NCI-H2029 (cell line): ENCODE measurements at places on chromosomes 4 and X.

DNA sequence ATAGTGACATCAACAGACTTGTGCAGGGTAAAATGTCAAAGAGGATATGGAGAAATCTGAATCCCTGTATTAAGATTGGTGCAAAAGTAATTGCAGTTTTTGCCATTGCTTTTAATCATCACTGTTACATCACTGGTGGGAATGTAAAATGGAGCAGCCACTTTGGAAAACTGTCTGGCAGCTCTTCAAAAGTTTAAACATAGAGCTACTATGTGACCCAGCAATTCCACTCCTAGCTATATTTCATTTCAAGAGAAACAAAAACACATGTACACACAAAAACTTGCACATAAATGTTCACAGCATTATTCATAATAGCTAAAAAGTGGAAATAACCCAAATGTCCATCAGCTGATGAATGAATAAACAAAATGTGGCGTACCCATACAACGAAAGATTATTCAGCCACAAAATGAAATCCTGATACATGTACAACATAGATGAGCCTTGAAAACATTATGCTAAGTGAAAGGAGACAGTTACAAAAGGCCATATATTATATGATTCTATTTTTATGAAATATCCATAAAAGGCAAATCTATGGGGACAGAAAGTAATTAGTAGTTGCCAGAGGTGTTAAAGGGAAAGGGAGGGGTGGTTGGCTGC is 106.4 kb downstream of the AMELX start:
- DNase-seq, result no peak

DNA sequence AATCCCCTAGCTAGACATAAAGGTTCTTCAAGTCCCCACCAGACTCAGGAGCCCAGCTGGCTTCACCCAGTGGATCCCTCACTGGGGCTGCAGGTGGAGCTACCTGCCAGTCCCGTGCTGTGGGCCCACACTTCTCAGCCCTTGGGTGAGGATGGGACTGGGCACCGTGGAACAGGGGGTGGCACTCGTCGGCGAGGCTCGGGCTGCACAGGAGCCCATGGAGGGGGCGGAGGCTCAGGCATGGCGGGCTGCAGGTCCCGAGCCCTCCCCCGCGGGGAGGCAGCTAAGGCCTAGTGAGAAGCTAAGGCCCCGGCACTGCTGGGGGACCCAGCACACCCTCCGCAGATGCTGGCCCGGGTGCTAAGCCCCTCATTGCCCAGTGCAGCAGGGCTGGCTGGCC is 16.1 kb upstream of the ACSL4 start:
- no peak for DNase-seq

GRCh38 chrX:40855411-40855810 is 120.1 kb upstream of the MED14 start:
- peak; percentile 23 for DNase-seq

DNA sequence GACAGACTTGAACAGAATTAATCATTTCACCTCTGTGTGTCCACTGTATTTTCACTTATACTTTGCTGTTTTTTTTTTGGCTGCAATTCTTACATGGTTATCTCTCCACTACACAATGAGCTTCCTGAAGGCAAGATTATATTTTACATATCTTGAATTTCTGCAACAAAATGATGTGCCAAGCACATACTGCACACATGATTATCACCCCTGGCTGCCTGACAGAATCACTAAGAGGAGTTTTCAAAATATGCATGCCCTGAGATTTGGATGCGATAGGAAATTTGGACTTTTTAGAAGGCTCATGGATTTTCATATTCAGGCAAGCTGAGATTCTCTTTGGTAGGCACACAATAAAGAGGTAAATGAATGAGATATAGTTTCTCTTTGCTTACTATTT is 1162.1 kb upstream of the IGFBP7 start:
- DNase-seq, result no peak

DNA sequence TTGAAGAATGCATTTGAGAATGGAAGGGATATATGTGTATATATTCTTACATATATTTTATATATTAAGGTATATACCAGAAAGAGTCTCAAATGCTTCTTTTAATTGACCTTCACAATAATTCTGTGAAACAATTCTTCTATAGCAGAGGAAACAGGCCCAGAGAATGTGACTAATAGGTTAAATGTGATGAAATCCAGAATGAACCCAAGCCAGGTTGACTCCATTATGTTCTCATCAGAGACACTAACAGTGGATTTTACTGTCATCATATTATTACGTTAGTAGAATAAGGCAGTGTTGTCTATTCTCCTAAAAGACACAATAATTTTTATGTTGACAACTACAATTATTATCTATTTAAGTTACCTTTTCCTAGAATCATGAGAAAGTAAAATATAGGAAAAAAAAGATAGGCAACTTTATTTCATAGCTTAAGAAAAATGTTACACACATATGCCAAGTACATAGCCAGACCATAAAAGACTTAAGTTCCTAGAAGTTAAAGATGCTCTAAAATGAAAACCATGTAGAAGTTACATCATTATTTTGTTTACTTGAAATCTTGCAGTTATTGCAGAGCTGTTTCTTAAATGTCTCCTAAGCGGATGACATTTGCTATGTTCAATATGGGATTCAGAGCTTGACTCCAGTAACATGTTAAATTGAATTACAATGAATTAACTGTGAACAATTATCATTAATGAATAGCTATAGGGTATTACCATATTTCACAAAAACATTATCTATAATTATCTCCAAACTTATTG is 56.2 kb upstream of the ANKRD50 start:
- DNase-seq, result no peak

- no peak for DNase-seq
These were observed 234.8 kb downstream of the IL15 start for GRCh38 chr4:141871086-141871770.

- DNase-seq, result no peak
These were observed 130.5 kb downstream of the TENT5D start for GRCh38 chrX:80550722-80551121.

GRCh38 chr4:87045234-87045558 is 110.4 kb downstream of the AFF1 start:
- DNase-seq, result no peak

- no peak for DNase-seq
These were observed 340.9 kb upstream of the FGF13 start for GRCh38 chrX:139052461-139052860.

DNA sequence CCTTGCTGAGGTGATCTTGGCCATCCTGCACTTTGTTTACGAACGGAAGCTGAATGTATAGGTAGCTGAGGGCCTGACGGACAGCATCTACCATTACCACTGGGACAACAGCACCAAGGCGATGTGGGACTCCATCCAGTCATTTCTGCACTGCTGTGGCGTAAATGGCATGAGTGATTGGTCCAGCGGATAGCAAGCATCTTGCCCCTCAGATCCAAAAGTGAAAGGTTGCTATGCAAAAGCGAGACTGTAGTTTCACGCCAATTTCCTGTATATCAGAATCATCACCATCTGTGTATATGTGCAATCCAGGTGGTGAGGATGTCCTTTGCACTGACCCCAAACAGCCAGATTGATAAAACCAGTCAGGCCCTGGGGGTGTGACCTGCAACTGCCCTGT is 4.2 kb upstream of the PYURF start:
- DNase-seq, result no peak

DNA sequence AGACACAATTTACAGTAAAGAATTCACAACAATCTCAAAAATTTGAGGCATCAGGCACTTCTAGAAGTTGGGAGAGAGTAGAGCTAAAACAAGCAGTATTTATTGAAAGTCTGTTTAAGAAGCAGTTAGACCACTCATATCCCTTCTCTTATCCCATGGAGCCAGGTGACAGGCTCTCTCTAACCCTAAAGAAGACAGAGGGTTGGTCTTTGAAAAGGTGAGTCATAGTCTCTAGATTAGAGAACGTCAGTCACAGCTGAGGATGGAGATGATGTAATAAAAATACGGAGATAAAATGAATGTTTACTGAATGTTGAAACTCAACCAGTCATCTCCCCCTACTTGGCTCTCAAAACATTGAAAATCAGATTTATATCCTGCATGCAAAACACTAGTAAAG is 223.8 kb downstream of the CHIC2 start:
- DNase-seq, result no peak

- DNase-seq, result no peak
These were observed 28.8 kb upstream of the NSUN7 start for GRCh38 chr4:40720916-40721315.

GRCh38 chrX:40964633-40965586 is 120.3 kb upstream of the USP9X start:
- DNase-seq, result no peak

DNA sequence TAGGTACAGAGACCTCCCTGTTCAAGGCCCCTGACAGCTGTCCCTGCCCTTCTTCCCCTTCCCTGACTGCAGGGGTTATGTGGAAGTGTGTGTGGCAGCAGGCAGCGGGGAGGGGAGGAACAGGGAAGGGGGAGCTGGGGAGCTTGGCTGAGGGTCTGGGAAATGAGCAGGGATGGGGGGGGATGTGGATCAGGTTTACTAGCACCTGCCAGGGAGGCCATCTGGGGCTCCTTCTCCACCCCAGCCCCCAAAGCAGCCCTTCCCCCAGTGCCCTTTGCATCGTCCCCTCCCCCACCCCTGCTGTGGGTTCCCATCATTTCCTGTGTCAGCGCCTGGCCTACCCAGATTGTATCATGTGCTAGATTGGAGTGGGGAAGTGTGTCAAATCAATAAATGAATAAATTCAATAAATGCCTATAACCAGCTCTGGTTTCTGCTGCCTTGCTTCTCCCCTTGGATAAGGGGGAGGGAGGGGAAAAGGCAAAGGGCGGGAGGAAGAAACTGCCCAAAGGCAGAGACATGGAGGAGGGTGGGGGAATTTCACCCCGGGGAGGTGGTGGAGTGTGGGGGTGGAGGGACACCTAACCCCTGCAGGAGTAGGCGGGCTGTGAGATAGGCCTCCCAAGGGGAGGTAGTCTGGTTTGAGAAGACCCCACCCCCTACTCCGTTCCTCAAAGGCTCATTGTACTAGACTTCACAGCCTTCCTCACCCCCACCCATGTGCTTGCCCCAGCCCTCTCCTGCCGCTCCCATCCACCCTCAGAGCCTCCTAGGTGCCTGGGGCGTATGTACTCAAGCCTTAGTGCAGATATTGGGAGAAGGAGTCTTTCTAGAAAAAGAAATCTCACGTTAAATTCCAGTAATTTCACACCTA is 3.2 kb downstream of the CXorf65 start:
- DNase-seq, result no peak

GRCh38 chr4:986428-986878 is 391 bp upstream of the IDUA start:
- no peak for DNase-seq

- DNase-seq, result no peak
These were observed 21.9 kb downstream of the LEF1 start for GRCh38 chr4:108146819-108147218.

DNA sequence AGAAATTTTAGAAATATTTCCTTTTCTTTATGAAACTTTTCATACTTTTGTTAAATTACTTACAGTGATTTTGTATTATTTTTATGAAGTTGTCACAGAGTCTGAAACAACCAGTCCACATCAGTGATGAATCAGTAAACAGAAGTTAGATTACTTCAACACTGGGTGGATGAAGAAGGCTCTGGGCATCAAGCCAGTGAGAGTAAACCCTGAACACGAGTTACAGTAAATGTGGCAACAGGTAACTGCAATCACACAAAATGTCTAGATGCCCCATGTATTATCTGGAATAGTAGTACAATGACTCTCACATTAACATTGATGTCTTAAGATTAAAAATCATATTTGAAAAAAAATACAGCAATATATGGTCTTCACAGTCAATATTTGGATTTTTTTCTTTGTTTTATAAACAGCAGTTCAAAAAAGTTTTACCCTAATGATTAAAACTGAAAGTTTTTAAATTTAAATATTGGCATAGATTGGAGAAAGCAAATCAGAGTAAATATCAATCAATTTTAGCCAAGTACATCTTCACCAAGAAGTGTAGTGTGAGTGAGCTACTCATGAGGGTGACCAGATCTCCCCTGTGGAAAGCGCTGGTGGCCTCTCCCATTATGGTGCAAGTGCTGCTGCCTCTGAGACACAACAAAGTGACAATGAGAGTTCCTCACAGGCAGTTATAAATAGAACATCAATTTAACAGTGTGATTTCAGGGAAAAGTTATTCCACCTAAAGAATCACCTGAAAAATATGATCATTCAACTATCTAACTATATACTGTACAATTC is 63.2 kb upstream of the UGT2B7 start:
- no peak for DNase-seq

DNA sequence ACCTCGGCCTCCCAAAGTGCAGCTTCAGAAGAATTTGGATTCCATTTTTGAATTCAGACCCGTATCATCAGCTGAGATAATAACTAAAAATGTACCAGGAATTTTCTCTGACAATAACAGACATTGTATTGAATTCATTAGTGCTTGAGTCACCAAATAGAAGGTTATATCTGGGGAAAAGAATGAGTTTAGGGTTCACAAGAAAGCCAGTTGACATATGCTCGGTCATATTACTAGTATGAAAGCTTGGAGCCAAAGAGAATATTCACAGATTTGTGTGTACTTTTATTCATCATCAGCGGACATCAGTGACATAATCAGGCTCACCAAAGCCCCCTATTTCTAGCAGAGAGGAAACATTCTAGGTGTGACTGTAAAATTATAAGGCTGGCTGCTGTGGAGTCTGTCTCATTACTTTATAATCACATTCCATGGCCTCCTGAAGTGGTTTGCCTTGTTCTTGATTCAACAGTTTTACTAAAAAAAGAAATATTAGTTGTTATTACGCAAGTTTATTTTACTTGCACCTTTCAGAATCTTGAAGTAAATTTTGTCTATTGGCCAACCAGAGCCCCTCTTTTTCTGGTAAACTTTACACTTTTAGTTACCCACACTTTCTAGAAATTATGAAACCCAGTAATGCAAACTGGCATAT is 14.6 kb upstream of the DCTD start:
- DNase-seq, result no peak

DNA sequence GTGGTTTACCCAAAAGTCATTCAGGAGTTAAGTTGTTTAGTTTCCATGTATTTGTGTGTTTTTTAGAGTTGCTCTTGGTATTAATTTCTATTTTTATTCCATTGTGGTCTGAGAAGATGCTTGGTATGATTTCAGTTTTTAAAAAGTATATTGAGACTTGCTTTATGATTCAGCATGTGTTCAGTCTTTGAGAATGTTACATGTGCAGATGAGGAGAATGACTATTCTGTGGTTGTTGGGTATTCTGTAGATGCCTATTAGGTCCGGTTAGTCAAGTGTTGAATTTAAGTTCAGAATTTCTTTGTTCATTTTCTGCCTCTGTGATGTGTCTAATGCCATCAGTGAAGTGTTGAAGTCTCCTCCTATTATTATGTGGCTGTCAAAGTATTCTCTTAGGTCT is 249.4 kb downstream of the ARHGAP10 start:
- no peak for DNase-seq

DNA sequence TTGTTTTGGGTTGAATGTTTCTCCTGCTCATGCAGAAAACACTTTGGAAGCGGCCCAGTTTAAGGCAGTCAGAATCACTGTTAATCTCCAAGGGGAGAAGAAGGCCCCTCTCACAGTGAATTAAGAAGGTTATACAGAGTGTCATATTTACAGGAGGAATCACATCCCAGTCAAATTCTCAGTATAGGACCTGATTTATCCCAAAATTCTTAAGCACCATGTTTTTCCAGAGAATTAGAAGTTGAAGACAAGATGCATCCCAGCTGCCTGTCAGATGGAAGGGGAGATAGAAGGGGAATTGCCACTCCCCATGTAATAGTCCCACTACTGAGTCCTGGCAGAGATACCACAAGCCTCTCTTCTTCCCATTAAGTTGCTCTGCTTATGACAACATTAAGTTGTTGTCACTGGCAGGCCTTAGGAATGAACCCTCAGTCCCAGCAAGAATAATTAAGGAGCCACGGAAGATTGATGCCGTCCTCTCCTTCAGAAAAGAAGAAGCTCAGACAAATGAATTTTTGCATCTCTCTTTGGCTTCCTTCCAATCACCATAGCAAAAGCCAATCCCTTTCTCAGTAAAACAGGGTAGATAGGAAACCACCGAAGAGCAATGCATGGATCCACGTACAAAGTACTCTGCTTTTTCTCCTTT is 138.4 kb downstream of the LDB2 start:
- no peak for DNase-seq
